Dermis microvascular lymphatic vessel endothelial cell (primary cell): ENCODE measurements at places on chromosomes 5 and 9. TPM values are rescaled to one million over a fixed set of nuclear protein-coding genes. Genes with fewer than 3 reads are reported as not detected.

MEGF10 gene
- total RNA-seq: 0.90 and 3.4 TPM in 2 replicates

DNA sequence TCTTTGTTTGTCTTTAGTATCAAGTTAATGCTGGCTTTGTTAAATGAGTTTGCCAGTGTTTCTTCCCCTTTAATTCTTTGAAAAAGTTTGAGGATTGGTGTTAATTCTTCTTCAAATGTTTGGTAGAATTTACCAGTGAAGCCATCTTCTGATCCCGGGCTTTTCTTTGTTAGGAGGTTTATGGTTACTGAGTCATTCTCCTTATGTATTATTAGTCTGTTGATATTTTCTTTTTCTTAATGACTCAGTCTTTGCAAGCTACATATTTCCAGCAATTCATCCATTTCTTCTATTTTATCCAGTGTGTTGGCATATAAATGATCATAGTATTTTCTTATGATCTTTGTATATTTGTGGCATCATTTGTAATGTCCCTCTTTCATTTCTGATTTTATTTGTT lies 74.5 kb upstream of the SPINK5 start:
- no peak for DNase-seq

- DNase-seq: no peak
These were observed 123.5 kb upstream of the TARS1 start for GRCh38 chr5:33317271-33317670.

GRCh38 chr9:98837516-98837915 lies 30.0 kb downstream of the GALNT12 start:
- no peak for DNase-seq

GRCh38 chr5:60323596-60323995 lies 376.4 kb downstream of the DEPDC1B start:
- DNase-seq: no peak

GRCh38 chr5:75566710-75567309 lies 44.4 kb upstream of the ANKDD1B start:
- DNase-seq: peak; percentile 96

GLRA1 gene
- total RNA-seq: not detected in 2 replicates

- no peak for DNase-seq
These were observed 532.4 kb downstream of the DNAH5 start for GRCh38 chr5:13412040-13412595.

GRCh38 chr5:134171972-134172371 lies 4.8 kb downstream of the SKP1 start:
- no peak for DNase-seq
